ENCODE measurements at places on chromosomes 2 and 18. TPM values are rescaled to one million over a fixed set of nuclear protein-coding genes. Genes with fewer than 3 reads are reported as not detected.

TCF7L1 gene
- total RNA-seq: 3.5 TPM

SNORC gene
- 0.26 TPM for total RNA-seq

RTP5 gene
- total RNA-seq: not detected

TMEM169 gene
- total RNA-seq: 0.14 TPM

ROCK1 gene
- 37.4 TPM for total RNA-seq

HOXD12 gene
- not detected for total RNA-seq

ADNP2 gene
- total RNA-seq: 17.7 TPM

SPOPL gene
- 17.5 TPM for total RNA-seq

CHST10 gene
- 15.3 TPM for total RNA-seq

OSBPL1A gene
- total RNA-seq: 8.6 TPM

ITGAV gene
- 448 TPM for total RNA-seq

LMAN2L gene
- total RNA-seq: 15.3 TPM

DHRS9 gene
- 0.40 TPM for total RNA-seq

SPDYA gene
- 0.79 TPM for total RNA-seq

GKN1 gene
- total RNA-seq: not detected

WDR54 gene
- 59.7 TPM for total RNA-seq

ALPG gene
- not detected for total RNA-seq

Data from pulmonary artery endothelial cell (primary cell).